ENCODE measurements at places on chromosomes 7 and 10.

DNA sequence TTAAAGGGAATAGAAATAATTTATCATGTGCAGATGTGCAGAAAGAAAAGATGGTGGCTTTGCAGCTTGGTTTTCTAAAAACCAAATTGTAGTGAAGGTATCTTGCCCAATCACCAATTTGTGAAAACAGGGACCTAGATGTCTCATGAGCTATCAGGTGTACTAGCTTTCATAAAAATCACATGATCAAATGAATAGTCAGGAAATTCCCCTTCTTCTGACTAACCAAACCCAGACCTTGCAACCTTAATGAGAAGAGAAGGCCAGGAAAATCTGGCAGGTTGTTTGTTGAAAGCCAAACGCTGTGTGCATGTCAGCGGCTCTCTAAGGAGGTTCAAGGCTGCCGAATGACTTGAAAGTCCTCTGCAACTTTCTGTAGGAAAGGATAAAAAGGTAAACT lies 304.4 kb upstream of the NRP1 start:
- no peak for DNase-seq

GRCh38 chr7:45495618-45496017 lies 78.5 kb upstream of the ADCY1 start:
- DNase-seq = no peak

GRCh38 chr7:42238709-42239366 lies 1.8 kb upstream of the GLI3 start:
- peak; percentile 66 for DNase-seq

GRCh38 chr10:103277713-103278536 lies 987 bp downstream of the INA start:
- no peak for DNase-seq

- no peak for DNase-seq
Observed at GRCh38 chr7:124655990-124656389, 109.6 kb downstream of the GPR37 start.

DNA sequence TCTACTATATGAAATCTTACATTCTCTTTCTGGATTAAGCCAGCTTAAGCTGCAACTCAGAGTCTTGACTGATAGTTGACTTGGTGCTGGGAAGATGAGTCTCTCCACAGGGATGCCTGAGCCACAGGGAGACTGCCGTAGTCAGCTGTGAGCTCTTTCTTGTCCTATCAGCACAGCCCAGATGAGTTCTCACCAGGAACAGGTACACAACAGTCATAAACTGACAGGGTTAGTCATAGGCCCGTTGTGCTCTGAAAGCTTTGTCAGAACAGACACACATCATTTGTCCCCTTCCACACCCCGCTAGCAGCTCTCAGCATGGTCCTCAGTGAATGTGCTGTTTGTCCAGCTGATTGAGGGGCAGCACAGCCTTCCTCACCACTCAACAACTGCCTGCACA lies 221.6 kb downstream of the RPS24 start:
- no peak for DNase-seq

Data from lower leg skin (tissue), 4 donors.